ENCODE measurements at places on chromosomes 3 and 15. TPM values are rescaled to one million over a fixed set of nuclear protein-coding genes. Genes with fewer than 3 reads are reported as not detected.

The SLC9A9 gene
- 15.1 TPM for total RNA-seq

The RASGRP1 gene
- total RNA-seq = 64.9 TPM

The TMC3 gene
- total RNA-seq = not detected

The GPR62 gene
- total RNA-seq = 0.10 TPM

The SLC22A14 gene
- 0.10 TPM for total RNA-seq

The PTPRG gene
- total RNA-seq = 0.42 TPM

The B3GALNT1 gene
- 0.42 TPM for total RNA-seq

The GOLGA8M gene
- 1.2 TPM for total RNA-seq

The MEF2A gene
- 56.5 TPM for total RNA-seq

The PIERCE2 gene
- total RNA-seq = 0.31 TPM

The ST8SIA2 gene
- under 0.01 TPM for total RNA-seq

The ATOSA gene
- total RNA-seq = 144 TPM

The RBP2 gene
- not detected for total RNA-seq

The SLC2A2 gene
- total RNA-seq = not detected

The GPR176 gene
- total RNA-seq = 0.21 TPM

The GNAT1 gene
- not detected for total RNA-seq

The SETD5 gene
- total RNA-seq = 79.2 TPM

The OSBPL10 gene
- total RNA-seq = 7.6 TPM

The SMCO1 gene
- total RNA-seq = not detected

The OR5K2 gene
- total RNA-seq = not detected

The GHSR gene
- not detected for total RNA-seq

The SNURF gene
- 25.6 TPM for total RNA-seq

The CCDC54 gene
- not detected for total RNA-seq

The HHATL gene
- not detected for total RNA-seq

The STRC gene
- total RNA-seq = 0.42 TPM

The UROC1 gene
- not detected for total RNA-seq

The MCTP2 gene
- total RNA-seq = 55.9 TPM

The IL20RB gene
- total RNA-seq = 0.94 TPM

The CCR1 gene
- 60.7 TPM for total RNA-seq

The ACP3 gene
- total RNA-seq = 18.1 TPM

The SPATA12 gene
- total RNA-seq = not detected

The SOX14 gene
- total RNA-seq = not detected

The IQCH gene
- total RNA-seq = 0.42 TPM

The P2RY1 gene
- 3.1 TPM for total RNA-seq

The HTR3E gene
- not detected for total RNA-seq

The UBAP1L gene
- 2.5 TPM for total RNA-seq

The GOLGA6L9 gene
- 1.7 TPM for total RNA-seq

The SERINC4 gene
- not detected for total RNA-seq

The GHRL gene
- 0.42 TPM for total RNA-seq

The MKRN2OS gene
- total RNA-seq = not detected

The CCR9 gene
- total RNA-seq = 0.94 TPM

The SLC22A13 gene
- total RNA-seq = not detected

The ZNF774 gene
- under 0.01 TPM for total RNA-seq

The LXN gene
- 2.7 TPM for total RNA-seq

The LSMEM2 gene
- not detected for total RNA-seq

The PSMA4 gene
- 70.6 TPM for total RNA-seq

The PRSS50 gene
- total RNA-seq = not detected

The EOMES gene
- total RNA-seq = 3.4 TPM

The ZNF80 gene
- 1.2 TPM for total RNA-seq

The ITPKA gene
- total RNA-seq = 0.10 TPM

The CPLX3 gene
- total RNA-seq = not detected

All from mononuclear cell (primary cell).